ENCODE measurements at places on chromosomes 3 and 15. TPM values are rescaled to one million over a fixed set of nuclear protein-coding genes. Genes with fewer than 3 reads are reported as not detected.

Gene CHRNA7
- total RNA-seq: 4.5 TPM

Gene TIGIT
- not detected for total RNA-seq

Gene ARGFX
- total RNA-seq: not detected

Gene STOML1
- total RNA-seq: 24.1 TPM

Gene MRPL47
- total RNA-seq: 31.4 TPM

Gene SERINC4
- 0.41 TPM for total RNA-seq

Gene TEX55
- not detected for total RNA-seq

Gene CLCN2
- 7.3 TPM for total RNA-seq

Gene RMDN3
- 15.9 TPM for total RNA-seq

Gene SENP8
- 6.1 TPM for total RNA-seq

Gene KNG1
- total RNA-seq: not detected

Gene CHRNA3
- total RNA-seq: 0.41 TPM

Gene IGF2BP2
- 20.0 TPM for total RNA-seq

Gene CCR3
- total RNA-seq: not detected

Gene FBXO40
- not detected for total RNA-seq

Gene CDHR4
- total RNA-seq: not detected

Gene TMEM45A
- 2.9 TPM for total RNA-seq

Gene TRH
- total RNA-seq: 4.1 TPM

Gene FRMD5
- 25.3 TPM for total RNA-seq
